Fibroblast of skin of scalp (primary cell): ENCODE measurements at places on chromosomes 11 and 22.
A peak's percentile ranks its signal among the peaks of the same experiment; 100 is the strongest.

DNA sequence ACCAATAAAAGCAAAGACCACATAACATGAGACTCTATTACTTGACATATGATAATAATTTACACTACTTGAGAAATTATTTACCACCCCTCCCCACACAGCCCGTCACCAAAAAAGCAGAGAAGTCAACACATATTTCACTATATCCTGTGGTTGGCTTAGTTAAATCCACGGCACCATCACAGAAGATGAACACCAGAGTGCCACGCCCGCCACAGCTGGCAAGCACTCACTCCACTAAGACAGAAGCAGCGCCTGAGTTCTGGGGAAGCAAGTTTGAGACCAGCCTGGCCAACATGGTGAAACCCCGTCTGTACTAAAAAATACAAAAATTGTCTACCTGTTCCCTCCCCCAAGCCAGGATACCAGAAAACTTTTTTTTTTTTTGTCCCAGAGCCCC, 53.1 kb downstream of the PACSIN2 start:
- DNase-seq: peak; percentile 64

GRCh38 chr11:3969613-3970012, 114.1 kb downstream of the STIM1 start:
- no peak for DNase-seq

DNA sequence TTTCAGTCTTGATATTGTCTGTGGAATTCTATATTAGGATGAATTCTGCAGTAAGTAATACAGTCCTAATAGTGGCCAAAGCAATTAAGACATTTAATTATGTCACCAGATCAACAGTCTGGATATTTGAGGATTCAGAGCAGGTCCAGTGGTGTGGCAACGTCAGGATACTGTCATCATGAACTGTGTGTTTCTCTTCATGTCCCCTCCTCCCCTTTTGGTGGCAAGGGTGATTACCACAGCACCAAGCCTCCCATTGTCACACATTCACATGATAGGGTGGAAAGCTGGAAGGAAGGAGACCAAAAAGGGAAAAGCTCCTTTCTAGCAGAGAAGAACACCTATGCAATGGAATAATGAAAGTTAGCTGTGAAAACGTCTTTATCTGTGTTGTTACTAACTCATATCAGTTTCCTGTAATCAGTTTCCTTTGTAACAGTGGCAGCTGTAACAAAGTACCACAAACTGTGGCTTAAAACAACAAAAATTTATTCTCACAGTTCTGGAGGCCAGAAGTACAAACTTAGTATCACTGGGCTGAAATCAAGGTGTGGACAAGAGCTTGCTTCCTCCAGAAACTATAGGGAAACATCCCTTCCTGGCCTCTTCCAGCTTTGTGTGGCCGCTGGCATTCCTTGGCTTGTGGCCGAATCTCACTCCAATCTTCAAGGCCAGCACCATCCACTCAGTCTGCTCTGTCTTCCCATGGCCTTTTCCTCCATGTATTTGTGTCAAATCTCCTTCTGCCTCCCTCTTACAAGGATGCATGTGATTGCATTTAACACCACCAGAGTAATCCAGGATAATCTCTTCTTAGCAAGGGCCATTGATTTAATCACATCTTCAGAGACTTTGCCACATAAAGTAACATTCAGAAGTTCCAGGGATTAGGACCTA, 6.5 kb upstream of the RBM14 start:
- DNase-seq: no peak

DNA sequence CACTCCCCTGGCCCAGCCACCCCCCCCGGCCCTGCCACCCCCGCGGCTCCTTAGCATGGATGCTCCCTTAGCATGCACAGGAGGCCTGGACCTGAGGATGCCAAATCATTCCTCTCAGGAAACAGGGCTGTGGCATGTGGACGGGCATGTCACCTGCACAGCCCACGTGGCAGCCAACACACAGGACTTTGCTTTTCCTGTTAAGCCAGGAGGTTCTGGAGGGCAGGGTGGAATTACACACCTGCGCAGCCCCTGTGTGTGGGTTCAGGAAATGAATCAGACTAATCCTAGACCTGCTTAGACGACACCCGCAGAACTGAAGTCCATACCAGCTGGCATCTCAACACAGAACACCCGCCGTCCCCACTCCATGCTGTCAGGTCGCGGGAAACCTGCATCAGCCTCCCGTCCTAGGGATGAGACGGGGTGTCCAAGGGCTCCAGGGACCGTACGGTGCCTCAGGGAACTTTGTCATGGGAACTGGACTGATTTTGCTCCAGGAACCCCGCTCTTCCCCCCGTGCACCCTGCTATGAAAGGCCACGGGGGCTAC, 10.2 kb downstream of the CERK start:
- DNase-seq: no peak

GRCh38 chr22:19807161-19807913, 46.8 kb downstream of the TBX1 start:
- no peak for DNase-seq
